Iris pigment epithelial cell (primary cell): ENCODE measurements at places on chromosomes 5 and 9.

DNA sequence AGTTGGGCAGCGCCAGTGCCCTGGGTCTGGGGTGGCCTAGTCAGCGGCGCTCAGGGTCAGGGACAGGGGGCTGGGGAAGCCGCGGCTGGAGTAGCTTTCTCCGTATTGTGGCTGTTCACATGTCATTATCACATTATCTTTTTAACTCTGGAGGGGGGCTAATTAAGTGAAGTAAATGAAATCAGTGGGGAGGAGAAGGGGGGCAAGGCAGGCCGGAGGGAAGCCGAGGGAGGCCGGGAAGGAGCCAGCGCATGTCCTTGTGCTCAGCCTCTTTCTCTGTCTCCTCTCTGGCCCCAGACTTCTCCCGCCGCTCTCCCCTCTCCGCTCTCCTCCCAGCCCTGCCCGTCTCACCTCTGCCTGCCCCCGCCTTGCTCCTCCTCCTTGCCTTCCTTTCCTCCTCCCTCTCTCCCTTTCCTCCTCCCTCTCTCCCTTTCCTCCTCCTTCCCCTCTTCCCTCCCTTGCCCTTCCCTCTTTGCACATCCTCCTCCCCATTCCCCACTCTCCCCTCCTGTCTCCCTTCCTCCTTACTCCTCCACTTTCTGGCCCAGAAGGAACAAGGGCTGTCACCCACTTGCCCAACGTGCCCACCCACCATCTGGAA lies 38.7 kb downstream of the ASS1 start:
- no peak for DNase-seq

- DNase-seq: peak; percentile 85
These were observed 14.0 kb upstream of the TCF7 start for GRCh38 chr5:134100283-134101091.

DNA sequence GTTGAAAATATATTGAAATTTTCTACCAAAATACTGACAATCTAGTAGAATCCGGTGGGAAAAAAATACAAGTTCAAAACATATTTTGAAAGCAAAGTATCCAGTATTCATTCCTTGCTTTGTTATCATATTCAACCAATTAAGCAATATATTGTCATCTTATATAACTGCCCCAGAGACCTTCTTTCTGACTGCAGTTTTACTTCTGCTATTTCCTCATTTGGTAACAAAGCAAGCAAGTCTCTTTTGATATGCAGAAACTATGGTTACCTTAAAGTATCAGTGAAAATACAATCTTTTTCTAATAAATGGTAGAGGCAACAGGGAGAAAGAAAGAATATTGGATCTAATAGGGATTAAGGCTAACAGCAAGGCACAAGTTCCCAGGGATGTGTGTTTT lies 663.7 kb upstream of the MEF2C start:
- no peak for DNase-seq

DNA sequence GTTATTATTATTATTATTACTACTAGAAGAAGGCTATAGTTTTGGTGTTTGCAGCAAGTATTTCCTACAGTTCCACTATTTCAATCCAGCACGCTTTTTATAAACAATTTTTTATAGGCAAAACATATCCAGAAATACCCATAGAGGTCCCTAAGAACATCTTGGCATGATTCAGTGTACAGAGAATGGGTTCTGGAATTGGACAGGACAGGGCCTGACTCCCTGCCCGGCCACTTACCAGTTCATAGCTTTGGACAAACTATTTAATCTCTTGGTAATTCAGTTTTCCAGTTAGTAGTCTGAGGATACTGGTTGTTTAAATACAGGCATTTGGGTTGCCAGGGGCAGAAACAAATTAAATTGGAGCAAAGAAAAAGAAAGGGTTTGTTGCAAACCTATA lies 91.2 kb downstream of the PGM5 start:
- DNase-seq: no peak

- DNase-seq: no peak
These were observed 183.5 kb downstream of the GAS1 start for GRCh38 chr9:86763791-86764190.

GRCh38 chr9:36080519-36080918 lies 43.8 kb downstream of the RECK start:
- DNase-seq: no peak

- DNase-seq: no peak
These were observed 9.7 kb upstream of the PPIC start for GRCh38 chr5:123046222-123046621.

DNA sequence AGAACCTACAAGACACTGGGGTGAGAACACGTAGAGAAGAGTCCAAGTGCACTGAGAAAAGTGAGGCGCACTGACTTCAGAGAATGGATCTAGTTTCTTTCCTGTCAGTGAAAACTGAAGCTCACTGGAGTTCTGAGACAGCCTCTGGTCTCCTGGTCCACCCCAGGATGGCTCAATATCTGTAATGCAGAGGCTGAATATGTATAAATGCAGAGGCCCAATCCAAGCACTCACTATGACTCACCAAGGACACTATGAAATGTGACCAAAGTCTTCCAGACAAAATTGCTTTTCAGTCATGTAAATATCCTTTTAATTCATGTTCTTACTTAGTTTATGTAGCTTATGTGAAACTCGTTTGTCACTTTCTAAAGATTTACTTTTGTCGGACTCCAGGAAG lies 53.8 kb downstream of the NFIB start:
- DNase-seq: peak; percentile 54

- no peak for DNase-seq
These were observed 60.2 kb downstream of the PCSK1 start for GRCh38 chr5:96372726-96373380.

GRCh38 chr5:127066721-127067120 lies 6.6 kb downstream of the C5orf63 start:
- DNase-seq: no peak

- no peak for DNase-seq
These were observed 64.0 kb downstream of the NSUN2 start for GRCh38 chr5:6568889-6569288.
